ENCODE measurements at places on chromosomes 5 and 9. TPM values are rescaled to one million over a fixed set of nuclear protein-coding genes. Genes with fewer than 3 reads are reported as not detected.

The CD72 gene
- 1.5 TPM for total RNA-seq

The ELAVL2 gene
- total RNA-seq = 11.6 TPM

The CETN3 gene
- total RNA-seq = 27.6 TPM

The NUDCD2 gene
- total RNA-seq = 30.4 TPM

The TDRD7 gene
- total RNA-seq = 7.6 TPM

The CBY3 gene
- total RNA-seq = not detected

The DCTN3 gene
- total RNA-seq = 93.4 TPM

The TUSC1 gene
- total RNA-seq = 3.4 TPM

The NPR2 gene
- 23.3 TPM for total RNA-seq

The SLC1A1 gene
- total RNA-seq = 6.0 TPM

The FBN2 gene
- 62.5 TPM for total RNA-seq

The TMCO6 gene
- 29.4 TPM for total RNA-seq

The IL33 gene
- total RNA-seq = 13.3 TPM

The SELENOP gene
- 96.2 TPM for total RNA-seq

The PTGES gene
- total RNA-seq = 29.1 TPM

The SAPCD2 gene
- 21.9 TPM for total RNA-seq

The BHMT gene
- 0.34 TPM for total RNA-seq

The PTGER4 gene
- 8.0 TPM for total RNA-seq

The STRBP gene
- 56.7 TPM for total RNA-seq

The DNAH5 gene
- 1.2 TPM for total RNA-seq

The FTMT gene
- not detected for total RNA-seq

The IL4 gene
- not detected for total RNA-seq

The KIAA0825 gene
- 3.1 TPM for total RNA-seq

The NME5 gene
- 4.3 TPM for total RNA-seq

The DNM1 gene
- 112 TPM for total RNA-seq

The ZNF367 gene
- total RNA-seq = 4.3 TPM

The NTNG2 gene
- total RNA-seq = 2.6 TPM

The ADGRV1 gene
- 13.6 TPM for total RNA-seq

The SIMC1 gene
- total RNA-seq = 34.0 TPM

The GRM6 gene
- not detected for total RNA-seq

The GMCL2 gene
- total RNA-seq = not detected

The SLC45A2 gene
- total RNA-seq = 2.1 TPM

The IFNA2 gene
- total RNA-seq = not detected

The SIT1 gene
- not detected for total RNA-seq

The SLCO6A1 gene
- 0.43 TPM for total RNA-seq

Data from type B pancreatic cell (in vitro differentiated cells).